Dorsolateral prefrontal cortex (tissue), 122 donors: ENCODE measurements at places on chromosomes 3 and 15. TPM values are rescaled to one million over a fixed set of nuclear protein-coding genes. Genes with fewer than 3 reads are reported as not detected.
A peak's percentile ranks its signal among the peaks of the same experiment; 100 is the strongest.

- no peak for DNase-seq
Measured at GRCh38 chr3:136943436-136943835, 14.3 kb upstream of the IL20RB start.

DNA sequence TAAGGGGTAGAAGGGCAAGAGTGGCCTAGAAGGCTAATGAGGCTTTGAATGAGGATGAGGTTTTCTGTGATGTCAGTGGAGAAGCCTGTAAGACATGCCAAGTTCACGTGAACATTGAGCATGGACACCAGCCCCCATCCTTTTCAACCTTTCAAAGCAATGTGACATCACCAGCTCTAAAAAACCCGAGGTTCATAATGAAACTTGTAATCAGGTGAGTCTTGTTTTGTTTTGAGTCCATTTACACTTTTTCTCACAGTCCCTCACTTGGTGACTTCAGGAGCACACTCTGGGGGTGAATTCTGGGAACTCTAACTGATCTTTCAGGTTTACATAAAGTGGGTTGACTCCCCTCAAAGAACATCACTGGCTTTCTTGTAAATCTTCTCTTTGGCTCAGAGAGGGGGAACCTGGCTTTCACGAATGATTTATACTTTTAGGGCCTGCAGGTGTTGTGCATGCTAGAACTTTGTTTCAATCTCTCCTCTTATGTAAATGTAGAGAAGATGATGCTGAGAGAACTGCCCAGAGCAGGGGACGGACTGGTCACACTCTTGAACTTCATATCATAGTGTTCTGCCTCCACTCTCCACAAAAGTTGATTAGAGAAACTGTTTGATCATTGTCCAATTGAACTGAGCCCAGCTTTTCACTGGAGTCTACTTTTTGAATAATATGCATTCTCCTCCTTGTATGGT lies 224.7 kb upstream of the SATB1 start:
- DNase-seq: no peak

GRCh38 chr3:195005251-195005620 lies 265.7 kb downstream of the XXYLT1 start:
- no peak for DNase-seq

DNA sequence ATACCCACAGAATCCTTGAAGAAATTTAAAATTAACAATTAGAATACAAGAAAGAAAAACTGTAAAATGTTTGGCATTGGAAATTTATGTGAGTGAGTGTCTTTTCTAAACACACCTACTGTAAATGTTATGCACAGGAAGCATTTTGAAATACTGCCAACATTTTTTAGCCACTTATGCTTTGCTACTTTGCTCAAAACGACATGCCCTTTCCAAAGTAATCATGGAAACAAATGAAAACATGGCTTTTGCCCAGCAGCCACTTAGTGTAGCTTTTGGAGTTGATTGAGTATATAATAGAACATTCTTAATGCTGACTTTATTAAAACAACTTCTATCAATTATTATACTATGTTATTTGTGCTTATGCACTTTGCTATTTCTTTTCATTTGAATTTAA lies 823.0 kb downstream of the CADM2 start:
- DNase-seq: no peak

GRCh38 chr3:5917932-5918331 lies 730.4 kb downstream of the EDEM1 start:
- no peak for DNase-seq

DNA sequence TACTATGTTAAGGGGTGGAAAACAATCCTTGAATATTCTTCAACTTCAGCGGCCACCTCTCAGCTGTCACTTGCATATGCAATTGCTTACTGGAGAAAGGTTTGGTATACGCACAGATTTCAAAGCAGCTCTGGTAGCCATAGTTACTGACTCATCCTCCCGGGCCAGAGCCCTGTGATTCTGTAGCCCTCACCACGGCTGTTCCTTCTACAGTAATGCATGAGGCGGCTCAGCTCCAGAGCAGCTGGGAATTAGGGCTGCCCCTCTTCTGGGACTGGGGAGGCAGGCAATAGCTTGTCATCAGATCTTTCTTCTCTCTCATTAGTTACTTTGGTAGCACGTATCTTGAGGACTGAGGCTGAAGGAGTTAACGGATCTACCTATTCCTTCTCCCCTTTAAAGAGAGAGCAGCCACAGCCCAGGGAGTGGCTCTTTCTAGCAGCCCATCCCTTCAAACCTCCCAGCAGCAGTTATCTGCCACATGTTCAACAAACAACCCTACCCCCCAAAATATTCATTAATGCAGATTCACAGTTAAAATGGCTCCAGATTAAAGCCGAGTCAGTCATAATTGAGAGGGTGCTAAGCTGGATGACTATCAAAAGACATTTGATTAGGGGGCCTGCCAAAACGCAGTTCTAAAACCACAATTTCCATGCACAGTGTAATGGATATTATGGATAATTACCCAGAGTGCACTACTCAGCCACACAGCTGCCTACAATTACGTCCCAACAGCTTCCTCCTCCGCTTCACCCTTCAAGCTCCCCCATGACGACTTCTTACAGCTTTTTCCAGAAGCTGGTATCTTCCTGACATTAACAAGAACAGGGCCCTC lies 54.7 kb downstream of the ETV5 start:
- DNase-seq: peak; percentile 70

DNA sequence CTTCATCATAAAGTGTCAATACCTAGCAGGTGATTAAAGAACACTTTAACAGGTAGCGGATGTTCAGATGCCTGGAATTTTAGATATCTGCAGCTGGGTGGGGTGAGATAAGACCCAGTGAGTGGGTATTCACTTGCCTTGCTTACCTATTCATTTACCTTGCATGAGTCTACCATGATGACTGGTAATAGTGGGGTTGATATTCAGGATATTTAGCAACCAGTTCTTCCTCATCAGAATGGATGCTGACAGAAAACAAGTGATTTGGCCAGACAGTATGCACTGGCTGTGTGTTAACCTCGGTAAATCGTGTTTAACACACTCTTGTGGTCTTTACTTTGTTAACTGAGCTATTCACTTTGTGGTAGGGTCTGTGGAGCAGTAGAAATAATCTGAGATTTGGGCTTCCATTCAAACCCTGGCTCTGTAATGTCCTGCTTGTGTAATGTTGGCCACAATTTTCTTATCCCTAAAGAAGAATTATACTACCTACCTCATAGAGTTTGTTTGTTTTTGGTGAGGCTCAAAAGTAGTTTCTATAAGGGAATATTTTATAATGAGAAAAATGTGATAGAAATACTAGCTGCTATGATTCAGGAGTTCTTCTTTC lies 391.9 kb upstream of the TBL1XR1 start:
- no peak for DNase-seq

Gene FGF7
- total RNA-seq: 0.77 TPM
